ENCODE measurements at places on chromosomes 7 and 10. TPM values are rescaled to one million over a fixed set of nuclear protein-coding genes. Genes with fewer than 3 reads are reported as not detected.

The DPYSL4 gene
- polyA plus RNA-seq = 13.9 TPM

The EPO gene
- 0.65 TPM for polyA plus RNA-seq

The SAP25 gene
- 30.3 TPM for polyA plus RNA-seq

The NSMCE4A gene
- 15.6 TPM for polyA plus RNA-seq

The GPR158 gene
- 1.9 TPM for polyA plus RNA-seq

The CCDC146 gene
- 20.9 TPM for polyA plus RNA-seq

The NRCAM gene
- 11.4 TPM for polyA plus RNA-seq

The NPY gene
- polyA plus RNA-seq = 1.6 TPM

The CALY gene
- 4.9 TPM for polyA plus RNA-seq

The CCDC172 gene
- polyA plus RNA-seq = 6.7 TPM

The CALHM3 gene
- polyA plus RNA-seq = 0.88 TPM

The ZPBP gene
- polyA plus RNA-seq = 286 TPM

The TMEM209 gene
- polyA plus RNA-seq = 33.8 TPM

The SFTPD gene
- 0.92 TPM for polyA plus RNA-seq

The DNAH11 gene
- 4.9 TPM for polyA plus RNA-seq

The MALRD1 gene
- 3.3 TPM for polyA plus RNA-seq

The TMEM196 gene
- not detected for polyA plus RNA-seq

The GDF2 gene
- polyA plus RNA-seq = not detected

The ANXA8 gene
- polyA plus RNA-seq = 6.7 TPM

The VIPR2 gene
- 2.5 TPM for polyA plus RNA-seq

The SUN3 gene
- polyA plus RNA-seq = 64.5 TPM

The AGMO gene
- polyA plus RNA-seq = 13.1 TPM

The ATP6V0A4 gene
- 0.65 TPM for polyA plus RNA-seq

The AMPH gene
- polyA plus RNA-seq = 5.8 TPM

The LIPJ gene
- 10.4 TPM for polyA plus RNA-seq

The SPDYE6 gene
- polyA plus RNA-seq = 6.7 TPM

The GRIFIN gene
- polyA plus RNA-seq = not detected

The TSPAN12 gene
- 6.6 TPM for polyA plus RNA-seq

The KIAA1549 gene
- polyA plus RNA-seq = 4.4 TPM

The AGBL3 gene
- polyA plus RNA-seq = 13.9 TPM

The PDK4 gene
- polyA plus RNA-seq = 24.9 TPM

The TMUB1 gene
- polyA plus RNA-seq = 30.8 TPM

The RPEL1 gene
- not detected for polyA plus RNA-seq

The RARRES2 gene
- 93.7 TPM for polyA plus RNA-seq

The TRPV5 gene
- polyA plus RNA-seq = 0.57 TPM

The PTCD1 gene
- 6.1 TPM for polyA plus RNA-seq

The PON1 gene
- 0.61 TPM for polyA plus RNA-seq

The OLAH gene
- polyA plus RNA-seq = 50.6 TPM

The WNT16 gene
- polyA plus RNA-seq = 0.51 TPM

The CYP2C18 gene
- polyA plus RNA-seq = not detected

The DGKI gene
- 6.6 TPM for polyA plus RNA-seq
